ENCODE measurements at places on chromosomes 1 and 21.

GRCh38 chr1:185920602-185921001 lies 186.4 kb downstream of the HMCN1 start:
- no peak for DNase-seq

GRCh38 chr1:117030271-117030877 lies 28.8 kb downstream of the CD101 start:
- no peak for DNase-seq

- DNase-seq, result no peak
Measured at GRCh38 chr1:194175251-194175650, 988.8 kb upstream of the B3GALT2 start.

DNA sequence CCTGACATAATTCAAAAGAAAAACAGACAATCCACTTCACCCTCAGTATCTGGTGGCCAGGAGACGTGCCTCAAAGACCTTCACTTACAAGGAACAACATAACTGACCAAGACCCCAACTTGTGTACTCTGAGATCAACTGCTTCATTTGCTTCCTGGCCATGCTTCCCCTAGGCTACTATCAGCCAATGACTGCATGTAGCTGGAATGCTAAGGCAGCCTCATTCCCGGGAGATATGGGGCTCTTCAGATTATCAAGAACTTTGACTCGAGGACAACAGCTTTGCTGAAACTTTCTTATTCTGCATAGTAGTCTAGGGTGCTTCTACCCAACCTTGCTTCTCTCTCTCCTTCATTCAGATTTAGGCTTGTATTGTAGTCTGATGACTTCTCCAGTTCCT lies 11.7 kb upstream of the UCK2 start:
- DNase-seq, result no peak

DNA sequence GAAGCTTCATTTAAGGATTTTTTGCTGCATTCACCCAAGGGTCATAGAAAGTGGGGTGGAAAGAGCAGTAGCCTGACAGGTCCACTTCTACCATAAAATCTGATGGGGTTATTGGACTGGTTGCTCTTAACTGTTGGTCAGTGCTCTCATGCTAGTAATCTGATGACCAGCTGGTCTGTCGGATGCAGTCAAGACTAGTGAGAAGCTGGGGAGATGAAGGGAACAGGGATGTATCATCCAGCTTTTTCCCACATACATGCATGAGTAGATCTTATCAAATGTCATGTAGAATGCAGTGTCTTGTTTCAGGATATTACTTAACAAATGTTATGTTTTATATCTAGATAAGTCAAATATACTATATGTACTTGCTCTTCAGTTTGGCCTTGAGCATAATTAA lies 11.1 kb downstream of the ATP1B1 start:
- no peak for DNase-seq

GRCh38 chr21:42056468-42056867 lies 14.6 kb upstream of the UMODL1 start:
- DNase-seq, result no peak

DNA sequence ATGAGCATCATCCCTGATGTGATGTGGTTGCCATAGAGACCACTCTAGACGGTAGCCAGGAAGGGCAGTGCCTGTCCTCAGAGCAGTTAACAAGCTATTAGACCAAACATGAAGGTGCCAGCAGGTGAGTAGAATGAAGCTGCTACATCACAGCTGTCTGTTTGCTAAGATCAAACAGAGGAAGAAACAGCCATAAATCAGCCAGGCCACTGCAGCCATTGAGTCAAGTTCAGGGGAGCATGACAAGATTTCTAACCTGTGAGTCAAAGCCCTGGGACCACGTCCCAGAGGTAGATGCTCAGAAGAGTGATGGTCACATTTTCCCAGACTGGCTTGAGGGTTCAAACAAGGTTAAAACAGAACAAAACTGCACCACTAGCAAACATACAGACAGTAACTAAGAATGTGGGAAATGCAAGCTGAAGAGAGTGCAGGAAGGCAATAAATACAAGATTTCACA lies 450.6 kb upstream of the DAB1 start:
- no peak for DNase-seq

DNA sequence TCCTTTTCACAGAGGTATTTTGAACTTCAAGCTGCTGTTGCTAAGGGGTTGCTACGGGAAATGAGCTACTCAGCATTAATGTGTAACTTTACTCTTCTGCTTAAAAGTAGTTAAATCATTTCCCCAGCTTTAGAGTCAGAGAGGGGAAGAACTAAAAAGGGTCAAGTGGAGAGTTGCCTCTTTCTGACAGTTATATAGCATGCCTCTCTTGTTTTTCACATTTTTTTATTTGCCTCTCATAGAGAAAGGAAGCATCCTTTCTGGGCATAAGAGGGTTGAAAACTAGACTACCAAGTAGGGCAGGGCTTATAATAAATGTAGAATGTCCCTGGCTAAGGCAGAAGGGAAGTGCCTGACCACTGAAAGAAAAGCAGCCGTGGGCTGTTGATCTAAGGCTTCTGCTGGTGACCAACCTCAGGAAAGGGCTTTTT lies 10.1 kb upstream of the ELAVL4 start:
- no peak for DNase-seq

Data from MV-4-11 (cell line).